Kidney (tissue), 22 donors: ENCODE measurements at places on chromosomes 2 and 18. TPM values are rescaled to one million over a fixed set of nuclear protein-coding genes. Genes with fewer than 3 reads are reported as not detected.
A peak's percentile ranks its signal among the peaks of the same experiment; 100 is the strongest.

The EN1 gene
- total RNA-seq, result 0.16 TPM

- no peak for DNase-seq
These were observed 49.2 kb upstream of the NAB1 start for GRCh38 chr2:190599546-190600220.

- DNase-seq, result no peak
These were observed 3.4 kb downstream of the COLEC11 start for GRCh38 chr2:3598197-3598910.

DNA sequence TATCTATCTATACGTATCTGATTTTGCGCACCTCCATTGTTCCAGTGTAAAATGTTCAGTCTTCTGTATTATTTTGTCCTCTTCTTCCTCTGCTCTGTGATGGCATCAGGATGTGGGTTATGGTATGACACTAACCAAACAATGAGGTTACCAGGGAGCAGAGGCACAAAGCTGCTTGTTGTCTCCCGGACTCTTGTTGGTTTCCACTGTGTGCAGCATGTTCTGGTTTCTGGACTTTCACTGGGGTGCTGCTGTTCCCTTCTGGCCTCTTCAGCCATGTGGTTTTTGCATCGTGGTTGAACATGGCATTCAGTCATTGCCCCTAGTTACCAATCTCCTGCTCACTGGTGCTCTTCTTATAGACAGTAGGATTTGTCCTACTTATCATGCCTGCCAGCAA, 665.9 kb downstream of the CBLN2 start:
- no peak for DNase-seq

- DNase-seq, result no peak
These were observed 643.9 kb upstream of the NXPH2 start for GRCh38 chr2:139424101-139424500.

GRCh38 chr2:71938108-71938507, 209.6 kb downstream of the CYP26B1 start:
- no peak for DNase-seq

The SPATA3 gene
- total RNA-seq, result not detected

DNA sequence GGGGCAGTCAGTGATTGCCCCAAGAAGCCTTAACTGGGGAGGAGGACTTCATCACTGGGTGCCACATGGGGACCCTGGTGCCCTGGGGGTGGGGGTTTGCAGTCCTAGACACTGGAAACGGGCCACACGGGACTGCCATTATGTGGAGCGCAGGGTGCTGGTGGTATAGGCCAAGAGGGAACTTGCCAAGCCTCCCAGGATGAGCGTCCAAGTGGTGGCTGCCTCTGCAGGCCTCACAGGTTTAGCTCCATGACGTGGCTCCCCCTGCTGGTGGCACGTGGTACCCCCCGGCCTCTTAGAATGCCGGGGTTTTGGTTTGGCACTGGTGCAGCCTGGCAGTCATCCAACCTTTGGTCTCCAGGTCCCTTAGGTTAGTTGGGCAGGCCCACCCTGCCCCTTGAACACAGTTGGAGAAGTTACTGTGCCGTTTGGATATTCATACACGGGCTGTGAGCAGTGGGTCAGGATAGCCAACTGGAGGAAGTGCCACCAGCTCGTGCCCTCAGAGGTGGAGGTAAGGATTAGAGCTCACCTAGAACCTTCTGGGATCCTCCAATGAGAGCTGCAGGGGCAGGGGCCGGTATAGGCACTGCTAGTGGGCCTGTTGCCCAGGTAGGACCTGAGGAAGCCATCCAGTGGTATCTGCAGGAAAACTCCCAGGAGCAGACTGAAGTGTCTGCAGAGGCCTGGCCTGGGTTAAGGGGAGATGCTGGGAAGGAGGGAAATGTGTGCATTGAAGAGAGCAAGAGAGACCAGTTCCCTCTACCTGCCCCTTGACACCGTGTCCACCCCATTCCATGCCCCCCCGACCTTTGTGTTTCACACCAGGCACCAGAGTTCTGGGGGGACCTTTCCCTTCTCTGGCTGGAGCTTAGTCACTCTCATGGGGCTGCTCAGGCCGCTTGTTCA, 5.7 kb downstream of the PTMA start:
- DNase-seq, result peak; percentile 93

- peak; percentile 49 for DNase-seq
These were observed 14.8 kb downstream of the RELCH start for GRCh38 chr18:62201870-62202269.

DNA sequence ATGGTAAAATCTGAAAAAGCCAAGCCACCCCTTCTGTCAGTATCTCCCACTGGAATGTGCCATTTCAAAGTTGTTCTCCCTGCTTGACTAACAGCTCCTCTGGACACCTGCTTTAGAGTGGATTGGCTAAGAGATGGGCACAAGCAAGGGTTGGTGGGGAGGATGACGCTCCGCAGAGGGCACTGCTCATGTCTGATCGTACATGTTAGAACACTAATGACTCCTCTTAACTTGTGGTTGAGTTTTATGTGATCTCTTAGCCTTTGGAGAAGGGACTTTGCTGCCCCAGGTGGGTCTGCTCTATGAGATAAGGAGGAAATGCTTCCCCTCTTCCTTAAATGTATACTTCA, 8.2 kb upstream of the KIAA2012 start:
- DNase-seq, result no peak

DNA sequence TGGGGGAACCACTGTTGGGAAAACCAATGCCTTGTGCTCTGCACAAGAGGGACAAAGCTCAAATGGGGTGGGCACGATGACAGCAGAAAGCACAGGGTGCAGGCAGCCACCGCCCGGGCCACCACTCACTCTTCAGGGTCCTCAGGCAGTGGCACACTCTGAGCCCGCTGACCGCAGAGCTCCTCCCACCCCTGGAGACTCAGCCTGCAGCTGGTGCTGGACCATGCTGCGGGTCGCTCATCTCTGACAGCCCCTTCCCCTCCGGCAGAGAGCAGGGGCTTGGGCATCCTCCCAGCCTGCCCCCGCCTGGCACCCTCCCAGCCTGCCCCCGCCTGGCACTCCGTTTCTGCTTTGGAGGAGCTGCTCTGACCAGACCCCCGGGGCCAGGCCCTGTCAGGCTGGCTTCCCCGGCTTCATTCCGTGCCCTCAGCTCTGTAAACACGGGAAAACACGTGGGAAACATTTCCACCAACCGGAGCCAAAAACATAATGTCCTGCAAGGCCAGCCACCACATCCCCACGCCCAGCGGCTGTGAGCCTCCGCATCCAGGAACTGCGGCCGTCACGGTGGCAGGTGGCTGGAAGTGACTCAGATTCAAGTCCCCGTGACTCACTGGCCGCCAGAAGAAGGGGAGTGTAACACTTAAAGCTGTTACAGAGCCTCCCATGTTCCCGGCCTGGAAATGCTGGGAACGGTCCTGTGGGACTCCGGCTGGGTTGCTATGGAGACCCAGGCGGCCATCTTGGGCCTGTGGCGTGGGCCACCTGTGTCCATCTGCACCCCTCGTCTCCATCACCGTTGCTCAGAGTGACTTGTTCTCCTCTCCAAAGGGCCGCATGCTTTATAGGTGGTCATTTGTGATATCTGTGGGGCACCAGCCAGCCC, 6.8 kb upstream of the SNED1 start:
- DNase-seq, result peak; percentile 77

DNA sequence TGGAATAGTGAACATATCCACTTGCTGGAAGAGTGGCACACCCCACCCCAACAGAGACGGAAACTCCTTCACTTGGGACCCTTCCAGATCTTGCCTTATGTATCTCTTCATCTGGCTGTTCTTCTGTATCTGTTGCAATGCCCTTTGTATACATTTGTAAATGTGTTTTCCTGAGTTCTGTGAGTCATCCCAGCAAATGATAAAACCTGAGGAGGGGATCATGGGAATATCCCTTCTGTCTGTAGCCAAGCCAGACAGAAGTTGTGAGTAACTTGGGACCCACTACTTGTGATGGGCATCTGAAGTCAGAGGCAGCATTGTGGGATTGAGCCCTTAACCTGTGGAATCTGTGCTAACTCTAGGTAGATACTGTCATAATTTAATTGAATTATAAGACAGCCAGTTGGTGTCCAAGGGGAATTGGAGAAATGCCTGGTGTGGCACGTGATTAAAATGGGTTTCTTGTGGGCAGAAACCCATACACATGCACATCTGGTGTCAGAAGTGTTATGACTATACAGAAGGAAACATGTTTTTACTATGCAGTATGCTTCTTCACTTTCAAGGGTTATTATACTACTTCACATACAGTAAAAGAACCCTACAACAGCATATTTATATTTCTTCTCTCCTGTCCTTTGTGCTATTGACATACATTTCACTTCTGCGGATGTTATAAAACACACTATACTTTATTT, 32.3 kb upstream of the TMEM247 start:
- no peak for DNase-seq

The RNF152 gene
- total RNA-seq, result 45.0 TPM

The KCNG2 gene
- total RNA-seq, result 0.76 TPM

DNA sequence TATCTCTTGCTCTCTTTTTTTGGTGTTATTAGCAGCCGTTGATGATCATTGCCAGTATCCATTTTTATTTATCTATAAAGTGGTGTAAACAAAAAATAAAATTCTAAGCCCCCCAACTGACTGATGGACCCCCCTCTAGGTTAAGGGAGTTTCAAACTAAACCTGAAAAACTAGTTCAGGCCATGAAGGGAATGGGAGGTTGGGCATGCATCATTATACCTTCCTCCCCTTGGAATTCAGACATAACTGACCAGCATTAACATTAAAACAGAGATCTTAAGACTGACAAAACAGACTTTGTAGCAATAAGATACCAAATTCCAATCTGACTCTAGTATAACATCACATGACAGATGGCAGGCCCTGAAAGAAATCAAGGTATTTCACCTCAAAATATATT, 20.2 kb downstream of the RALBP1 start:
- peak; percentile 29 for DNase-seq

The ABCB11 gene
- total RNA-seq, result 0.03 TPM

- DNase-seq, result peak; percentile 77
These were observed 97.6 kb downstream of the MYCN start for GRCh38 chr2:16037808-16038457.

The LYG1 gene
- 21.0 TPM for total RNA-seq

DNA sequence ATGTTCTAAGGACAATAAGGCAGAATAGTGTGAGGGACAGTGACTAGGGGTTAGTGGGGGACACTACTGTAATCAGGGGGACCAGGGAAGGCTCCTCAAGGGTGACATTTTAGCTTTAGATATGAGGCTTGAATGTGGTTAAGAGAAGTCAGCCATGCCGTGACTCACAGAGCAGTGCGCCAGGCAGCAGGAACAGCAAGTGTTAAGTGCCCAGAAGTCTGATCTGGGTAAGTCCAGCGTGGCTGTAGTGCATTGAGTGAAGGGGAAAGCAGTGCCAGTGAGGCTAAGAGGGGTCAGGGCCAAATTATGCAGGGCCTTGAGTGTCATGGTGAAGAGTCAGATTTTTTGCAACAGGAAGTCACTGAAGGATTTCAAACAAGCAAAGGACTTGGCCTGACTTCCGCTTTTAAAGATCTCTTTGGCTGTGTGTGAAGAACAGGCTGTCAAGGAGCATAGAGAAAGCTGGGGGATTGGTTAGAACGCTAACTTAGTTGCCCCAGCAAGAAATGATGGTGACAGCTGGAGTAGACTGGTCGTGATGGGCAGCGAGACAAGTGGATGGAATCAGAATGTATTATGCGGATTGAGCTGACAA, 151.5 kb downstream of the MSH2 start:
- no peak for DNase-seq

DNA sequence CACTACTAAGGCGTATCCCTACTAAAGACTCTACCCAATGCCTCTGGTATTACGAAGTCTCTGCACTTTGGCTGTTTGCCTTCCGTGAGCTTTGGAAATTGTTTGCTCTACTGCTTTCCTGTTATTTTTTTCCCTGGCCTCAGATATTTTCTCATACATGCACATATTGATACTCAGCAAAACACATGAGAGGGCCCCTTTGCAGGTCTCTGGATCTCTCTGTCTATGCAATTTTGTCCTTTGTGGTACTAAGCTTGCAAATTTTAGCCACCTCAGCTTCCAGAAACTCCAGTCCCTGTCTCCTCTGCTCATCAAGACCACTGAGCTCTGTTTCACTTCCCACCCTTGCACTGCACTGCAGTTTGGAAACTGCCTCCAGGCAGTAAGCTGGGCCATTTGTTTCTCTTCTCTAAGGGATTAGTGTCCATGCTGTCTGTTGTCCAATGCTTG, 46.6 kb downstream of the TAF1B start:
- DNase-seq, result no peak

GRCh38 chr2:43196768-43197587, 29.4 kb downstream of the ZFP36L2 start:
- DNase-seq, result peak; percentile 57

- no peak for DNase-seq
These were observed 246.0 kb downstream of the LRRTM1 start for GRCh38 chr2:80058562-80058961.

DNA sequence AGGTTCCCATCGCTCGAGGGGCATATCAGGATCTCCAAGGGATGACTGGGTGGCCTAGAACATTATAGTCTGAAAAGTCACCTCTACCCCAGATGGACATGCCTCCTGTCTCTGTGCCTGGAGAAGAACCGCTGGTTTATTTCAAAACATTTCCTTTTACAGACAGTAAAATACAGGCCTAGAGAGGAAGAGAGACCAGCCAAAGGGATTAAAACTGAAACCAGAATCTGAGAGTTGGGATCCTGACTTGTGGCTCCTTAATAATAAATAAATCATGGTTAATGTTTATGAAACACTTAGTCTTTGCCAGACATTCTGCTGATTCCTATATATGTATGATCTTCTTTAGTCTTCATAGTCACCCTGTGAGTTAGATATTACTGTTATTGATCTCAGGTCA, 153.7 kb downstream of the DDX1 start:
- DNase-seq, result peak; percentile 71

DNA sequence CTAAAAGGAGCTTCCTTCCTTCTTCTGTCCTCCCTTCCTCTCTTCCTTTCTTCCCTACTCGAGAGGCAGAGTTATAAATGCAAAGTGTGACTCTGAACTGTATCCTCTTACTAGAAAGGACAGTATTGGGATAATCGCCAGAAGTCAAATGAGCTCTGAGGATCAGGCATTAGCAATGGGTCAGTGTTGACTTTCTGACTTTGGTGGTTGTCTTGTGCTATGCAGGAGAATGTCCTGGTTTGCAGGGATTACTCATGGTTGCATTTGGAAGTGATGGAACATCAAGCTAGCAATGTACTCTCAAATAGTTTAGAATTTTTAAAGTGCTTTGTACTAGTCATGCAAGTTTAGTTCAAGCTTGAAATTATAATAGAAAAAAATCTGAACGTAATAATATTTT, 115.6 kb downstream of the TXNL1 start:
- DNase-seq, result no peak
